ENCODE measurements at places on chromosomes 13 and 19.

DNA sequence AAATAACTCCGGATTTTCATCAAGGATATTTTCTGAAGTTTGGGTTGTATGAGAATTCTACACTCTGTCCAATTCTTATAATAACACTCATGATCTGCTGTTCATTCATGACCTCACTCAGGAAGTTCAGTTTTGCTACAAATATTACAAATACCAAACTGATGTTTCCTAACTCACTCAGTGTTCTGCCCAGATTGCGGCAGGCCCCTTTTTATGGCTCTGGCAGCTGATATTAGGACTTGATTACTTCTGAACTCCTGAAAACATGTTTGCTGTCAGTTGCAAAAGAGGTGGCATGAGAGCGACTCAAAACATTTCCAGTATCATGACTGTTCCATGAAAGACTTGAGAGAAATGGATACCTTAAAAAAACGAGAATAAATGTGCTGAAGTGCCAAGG, 188.0 kb downstream of the RGCC start:
- DNase-seq = peak; percentile 31

DNA sequence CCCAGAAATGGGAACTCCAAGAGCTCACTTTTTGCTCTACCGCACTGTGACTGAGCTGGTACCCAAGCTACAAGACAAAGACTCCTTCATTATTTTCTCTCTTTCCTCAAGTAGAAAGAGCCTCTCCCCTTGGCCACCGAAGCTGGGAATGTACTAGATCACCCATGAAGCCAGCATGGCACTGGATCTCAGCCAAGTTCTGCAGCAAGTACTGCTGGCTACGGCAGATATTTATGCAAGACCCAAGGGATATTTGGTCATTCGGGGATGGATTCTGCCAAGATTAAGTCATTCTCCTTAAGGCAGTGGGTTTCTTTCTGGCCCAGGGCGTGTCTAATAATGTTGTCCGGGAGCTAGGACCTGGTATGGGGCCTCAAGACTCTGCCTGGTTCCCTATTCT, 633.5 kb downstream of the SLITRK1 start:
- peak; percentile 6 for DNase-seq

GRCh38 chr19:45280471-45280961, 29.4 kb downstream of the MARK4 start:
- no peak for DNase-seq

DNA sequence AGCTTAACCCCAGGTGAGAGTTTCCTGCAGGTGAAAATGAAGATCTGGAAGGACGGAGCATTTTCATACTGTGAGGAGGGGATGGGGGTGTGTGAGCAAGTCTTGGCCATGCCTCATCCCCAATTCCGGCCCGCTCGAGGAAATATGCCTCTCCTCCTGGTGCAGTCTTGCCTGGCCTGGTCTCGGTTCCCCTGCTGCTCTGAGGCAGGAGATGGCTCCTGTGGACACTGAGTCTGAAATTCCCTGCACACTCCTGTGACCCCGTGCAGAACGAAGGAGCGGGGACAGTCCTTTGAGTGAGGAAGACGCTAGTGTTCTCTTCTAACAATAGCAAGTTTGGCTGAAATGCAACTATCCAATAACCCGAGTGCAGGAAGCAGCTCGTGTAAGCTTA, 329 bp upstream of the ZNF439 start:
- DNase-seq = no peak

- DNase-seq = no peak
Measured at GRCh38 chr19:1354970-1355567, 28.6 kb upstream of the NDUFS7 start.

DNA sequence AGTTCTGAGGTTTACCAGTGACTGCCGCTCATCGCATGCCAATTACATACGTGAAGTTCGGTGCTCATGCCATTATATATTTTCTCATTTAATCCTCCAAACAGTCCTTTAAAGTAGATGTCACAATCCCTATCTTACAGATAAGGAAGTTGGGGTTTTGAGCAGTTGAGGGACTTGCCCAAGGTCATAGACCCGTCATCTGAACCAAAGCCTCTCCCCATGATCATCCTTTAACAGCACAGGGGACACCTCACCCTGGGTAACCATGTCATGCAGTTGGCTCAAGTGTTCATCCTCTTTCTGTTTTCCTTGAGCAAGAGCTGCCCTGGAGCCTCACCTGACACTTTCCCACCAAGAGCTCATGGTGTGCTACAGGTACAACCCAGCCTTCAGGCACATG, 69.1 kb downstream of the HSPH1 start:
- no peak for DNase-seq

GRCh38 chr13:98658131-98658530, 81.2 kb upstream of the STK24 start:
- no peak for DNase-seq

GRCh38 chr13:43878892-43879754, at the start of gene CCDC122:
CCDC122 (minus strand) TSS chr13:43879740; CDS start chr13:43869376, 10,364 bp downstream.
- peak; percentile 82 for DNase-seq

- DNase-seq = no peak
Measured at GRCh38 chr13:94950303-94950702, 238.0 kb upstream of the SOX21 start.

DNA sequence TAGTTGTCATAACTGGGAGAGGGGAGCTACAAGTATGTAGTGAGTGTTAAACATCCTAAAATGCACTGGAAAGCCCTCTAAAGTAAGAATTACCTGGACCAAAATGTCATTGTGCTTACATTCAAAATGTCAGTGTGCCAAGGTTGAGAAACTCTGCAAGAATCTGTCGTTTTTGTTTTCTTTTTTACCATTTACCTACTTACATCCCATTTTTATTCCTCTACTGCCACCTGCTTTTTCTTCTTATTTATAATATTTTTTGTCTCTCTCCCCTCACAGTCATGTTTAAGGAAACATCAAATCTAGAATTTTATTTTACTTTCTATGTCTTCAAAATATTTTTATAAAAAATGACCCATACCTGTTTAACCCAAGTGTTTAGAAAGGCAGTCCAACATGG, 226.4 kb downstream of the PCDH17 start:
- no peak for DNase-seq

GRCh38 chr19:18274781-18275356, 617 bp upstream of the IQCN start:
- peak; percentile 85 for DNase-seq

DNA sequence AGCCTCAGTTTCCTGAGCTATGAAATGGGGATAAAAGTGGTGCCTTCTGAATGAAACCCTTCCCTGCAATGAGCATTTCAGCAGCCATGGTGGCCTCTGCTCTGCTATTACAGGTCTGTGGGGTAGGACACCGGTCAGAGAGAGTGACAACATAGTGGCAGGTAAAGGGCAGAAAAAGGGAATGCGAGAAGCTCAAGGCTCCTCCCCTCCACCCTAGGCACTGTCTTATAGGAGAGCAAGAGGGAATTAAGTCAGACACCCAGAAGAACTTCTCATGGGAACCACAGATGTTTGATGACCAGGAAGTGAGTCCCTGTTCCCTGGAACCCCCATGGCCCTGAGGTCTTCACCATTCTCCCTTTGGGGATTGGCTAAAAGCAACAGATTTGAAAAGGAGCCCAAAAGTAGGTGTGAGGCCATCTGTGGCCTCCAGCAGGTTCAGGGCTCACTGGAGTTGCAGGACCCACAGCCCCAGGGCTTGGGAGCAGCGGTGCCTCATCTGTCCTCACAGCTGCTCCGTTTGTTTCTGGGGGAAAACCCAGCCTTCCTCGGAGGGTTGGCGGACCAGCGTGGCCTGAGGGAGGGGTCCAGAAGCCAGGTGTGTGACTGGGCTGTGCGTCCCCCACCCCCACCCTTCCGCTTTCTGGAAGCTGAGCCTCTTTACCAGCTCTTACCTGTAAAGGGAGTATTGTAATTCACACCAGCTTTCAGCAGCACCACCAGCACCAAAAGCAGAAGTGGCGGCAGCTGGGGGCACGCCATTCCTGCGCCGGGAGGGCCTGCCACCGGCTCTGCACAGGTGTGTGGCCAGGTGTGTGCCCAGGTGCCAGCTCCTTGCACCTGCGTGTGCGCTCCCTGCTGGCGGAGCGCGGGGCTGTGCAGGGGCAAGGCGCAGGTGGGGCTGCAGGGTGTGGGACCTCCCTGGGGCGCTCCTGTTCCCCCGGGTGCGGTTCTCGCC, 19.4 kb downstream of the IQCN start:
- DNase-seq = no peak

- DNase-seq = no peak
Measured at GRCh38 chr13:70908795-70909194, 800.5 kb upstream of the KLHL1 start.

GRCh38 chr19:43826787-43827754, at the start of gene ZNF283:
ZNF283 (plus strand) TSS chr19:43827321; CDS start chr19:43833505, 6,184 bp downstream.
- DNase-seq = peak; percentile 77

GRCh38 chr19:5632657-5633056, 9.8 kb downstream of the SAFB start:
- no peak for DNase-seq

- DNase-seq = no peak
Measured at GRCh38 chr13:94849254-94849653, 136.9 kb upstream of the SOX21 start.

DNA sequence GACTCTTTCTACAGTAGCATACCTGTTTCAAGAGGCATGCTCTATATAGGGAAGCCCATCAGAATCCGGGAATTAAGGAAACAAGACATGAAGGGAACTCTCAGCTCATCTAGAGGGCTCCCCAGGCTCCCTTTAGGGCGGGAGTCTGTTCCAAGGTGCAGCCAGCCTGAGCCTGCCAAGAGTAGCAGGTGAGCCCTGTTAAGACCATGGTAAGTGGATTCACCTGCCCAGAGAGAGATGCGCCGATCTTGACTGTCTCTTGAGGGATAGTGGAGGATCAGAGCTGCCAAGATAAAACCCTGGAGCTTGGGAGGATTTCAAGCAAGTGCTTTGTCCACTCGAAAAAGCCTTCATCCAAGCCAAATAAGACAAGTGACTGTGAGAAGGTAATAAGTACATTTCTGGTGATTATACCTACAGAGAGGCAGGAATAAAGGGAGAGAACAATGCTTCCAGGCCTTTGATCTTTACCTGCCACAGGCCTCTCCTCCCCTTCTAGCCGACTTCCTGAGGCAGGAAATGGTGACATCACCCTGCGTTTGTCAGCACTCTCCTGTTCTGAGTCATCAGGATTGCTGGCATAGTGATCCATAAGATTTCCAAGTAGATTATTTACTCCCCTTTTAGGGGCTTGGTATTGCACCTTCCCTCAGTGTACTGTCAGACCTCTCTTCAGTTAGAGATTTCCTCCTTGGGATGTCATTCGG, 31.5 kb downstream of the KLF5 start:
- DNase-seq = peak; percentile 88

- DNase-seq = no peak
Measured at GRCh38 chr19:54389553-54389952, 24.8 kb upstream of the LAIR1 start.

DNA sequence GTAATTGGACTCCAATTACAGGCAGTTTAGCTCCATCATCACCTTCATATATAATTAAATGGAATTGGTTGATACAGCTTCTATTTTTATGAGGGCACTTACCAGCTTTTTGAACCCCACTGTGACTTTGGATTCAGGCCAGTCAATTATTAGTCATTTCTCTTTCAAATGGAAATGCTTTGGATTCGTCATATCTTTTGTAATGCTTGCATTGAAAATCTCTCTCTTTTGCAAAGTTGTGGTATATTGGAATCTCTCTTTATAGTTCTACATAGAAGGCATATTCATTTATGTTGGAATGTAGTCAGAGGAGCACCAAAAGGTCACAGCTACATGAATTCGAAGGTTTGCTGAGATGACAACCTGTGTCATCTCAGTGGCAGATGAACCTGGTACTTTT, 1074.3 kb upstream of the SLC10A2 start:
- no peak for DNase-seq

- DNase-seq = no peak
Measured at GRCh38 chr13:79919091-79919490, 421.8 kb downstream of the SPRY2 start.

DNA sequence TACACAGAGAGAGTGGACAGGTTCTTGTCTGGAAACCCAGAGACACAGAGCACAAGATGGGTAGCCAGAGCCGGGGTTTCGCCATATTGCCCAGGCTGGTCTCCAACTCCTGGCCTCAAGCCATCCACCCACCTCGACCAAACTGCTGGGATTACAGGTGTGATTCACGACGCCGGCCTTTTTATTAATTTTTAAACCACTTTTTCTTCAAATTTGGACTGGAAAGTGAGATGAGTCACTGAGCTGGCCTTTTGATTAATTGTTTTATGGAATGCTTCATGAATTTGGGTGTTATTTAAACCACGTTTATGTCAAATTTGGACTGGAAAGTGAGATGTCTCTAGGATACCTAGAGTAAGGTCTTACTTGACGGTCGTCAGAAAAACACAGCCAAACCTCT, 12.1 kb upstream of the IGFL1 start:
- no peak for DNase-seq

- DNase-seq = no peak
Measured at GRCh38 chr19:29105629-29106292, 107.2 kb downstream of the UQCRFS1 start.

DNA sequence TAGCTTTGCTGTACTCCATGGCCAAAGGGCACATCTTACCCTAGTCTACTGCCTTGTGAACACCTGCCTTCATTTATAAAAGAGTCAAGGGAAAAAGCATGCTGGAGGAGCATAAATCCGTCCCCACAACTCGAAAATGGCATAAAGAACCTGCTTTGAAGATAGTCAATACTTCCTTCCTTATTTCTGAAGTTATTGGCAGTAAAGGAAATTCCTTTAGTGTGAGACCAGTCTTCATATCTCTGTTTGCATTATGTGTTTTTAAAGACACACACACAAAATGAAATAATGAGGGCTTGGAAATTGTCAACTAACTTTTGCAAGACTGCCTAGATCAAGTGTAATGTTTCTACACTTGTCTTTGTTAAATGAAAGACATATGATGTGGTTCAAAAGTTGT, 408.4 kb downstream of the SPRY2 start:
- DNase-seq = peak; percentile 38
